ENCODE measurements at places on chromosomes 7 and 10.

DNA sequence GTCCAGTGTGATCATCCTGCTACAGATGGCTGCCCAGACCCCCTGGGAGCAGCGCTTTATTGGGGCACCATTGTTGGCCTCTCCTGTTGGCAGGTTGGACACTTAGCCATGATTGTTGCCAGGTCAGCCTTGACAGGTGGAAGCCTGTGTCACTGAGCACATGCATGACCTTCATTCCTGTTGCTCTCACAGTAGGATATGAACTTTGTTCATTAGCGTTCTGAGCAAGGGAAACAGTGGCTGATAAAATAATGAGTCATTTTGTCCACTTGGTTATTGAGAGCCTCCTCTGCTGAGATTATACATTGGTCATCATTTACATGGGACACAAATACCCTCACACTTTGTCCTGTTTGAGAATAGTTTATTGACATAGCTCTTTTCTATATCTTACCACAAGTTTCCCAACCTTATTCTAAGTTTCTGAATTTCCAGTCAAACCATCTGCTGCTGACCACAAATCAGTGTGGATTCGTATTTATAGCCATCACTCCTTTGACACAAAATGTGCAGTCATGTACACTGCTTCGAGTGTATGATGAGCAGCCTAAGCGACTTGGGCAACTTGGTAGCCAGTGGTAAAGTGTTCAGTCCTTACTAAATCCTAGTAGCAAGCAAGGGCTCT, 102.6 kb downstream of the TPST1 start:
- DNase-seq, result no peak

GRCh38 chr7:1059200-1060091, 15.1 kb downstream of the GPR146 start:
- DNase-seq, result no peak

- no peak for DNase-seq
These were observed 12.8 kb downstream of the LBX1 start for GRCh38 chr10:101216207-101217043.

GRCh38 chr7:140983802-140984201, 30.9 kb downstream of the MRPS33 start:
- DNase-seq, result no peak

DNA sequence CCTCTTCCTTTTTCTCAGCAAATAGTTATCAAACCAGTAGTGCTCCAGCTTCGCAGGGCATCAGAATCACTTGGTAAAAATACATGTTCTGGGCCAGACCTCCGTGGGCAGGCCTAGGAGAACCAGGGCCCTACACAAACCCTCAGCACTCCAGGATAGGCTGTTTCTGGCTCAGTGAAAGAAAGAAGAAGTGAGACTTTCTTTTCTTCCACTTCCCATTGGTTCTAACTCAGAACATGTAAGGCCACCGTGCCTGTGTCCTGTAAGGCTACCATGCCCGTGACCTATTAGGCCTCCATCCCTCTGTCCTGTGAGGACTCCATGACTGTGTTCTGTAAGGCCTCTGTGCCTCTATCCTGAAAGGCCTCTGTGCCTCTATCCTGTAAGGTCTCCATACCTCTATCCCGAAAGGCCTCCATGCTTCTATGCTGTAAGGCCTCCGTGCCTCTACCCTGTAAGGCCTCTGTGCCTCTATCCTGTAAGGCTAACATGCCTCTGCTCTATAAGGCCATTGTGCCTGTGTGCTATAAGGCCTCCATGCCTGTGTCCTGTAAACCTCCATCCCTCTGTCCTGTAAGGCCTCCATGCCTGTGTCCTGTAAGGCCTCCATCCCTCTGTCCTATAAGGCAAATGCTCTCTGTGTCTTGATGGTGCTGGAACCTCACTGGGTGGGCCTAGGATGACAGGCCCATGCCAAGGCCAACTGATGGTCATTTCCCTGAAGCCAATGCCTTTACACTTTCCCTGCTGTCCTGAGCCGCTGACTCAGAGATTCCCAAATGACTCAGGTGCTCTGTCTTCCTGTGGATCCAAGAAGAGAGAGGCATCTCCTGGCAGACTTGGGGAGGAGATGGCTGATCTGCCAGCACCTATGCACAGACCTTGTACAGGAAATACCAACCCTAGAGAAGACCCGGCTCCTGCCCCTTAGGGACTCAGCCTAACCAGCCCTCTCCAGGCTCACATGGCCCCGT, 96.6 kb upstream of the CACUL1 start:
- DNase-seq, result no peak

DNA sequence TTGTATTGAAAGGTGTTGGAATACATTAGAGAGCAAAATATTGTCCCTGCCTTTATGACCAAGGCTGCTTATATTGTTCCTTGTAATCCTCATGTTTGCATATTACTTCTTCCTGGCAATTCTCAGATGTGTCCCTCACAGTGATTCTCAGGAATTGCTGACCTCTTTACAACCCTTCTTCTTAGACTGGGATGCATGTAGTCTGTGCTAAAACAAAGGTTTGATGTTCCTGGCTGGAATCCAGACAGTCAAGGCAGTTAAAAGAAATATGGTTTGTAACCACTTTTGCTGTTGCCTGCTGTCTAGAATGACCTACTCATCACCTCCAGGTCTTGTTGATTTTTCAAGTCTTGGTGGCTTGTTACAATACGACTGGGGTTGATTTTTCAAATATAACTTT, 367.6 kb downstream of the HGF start:
- no peak for DNase-seq

DNA sequence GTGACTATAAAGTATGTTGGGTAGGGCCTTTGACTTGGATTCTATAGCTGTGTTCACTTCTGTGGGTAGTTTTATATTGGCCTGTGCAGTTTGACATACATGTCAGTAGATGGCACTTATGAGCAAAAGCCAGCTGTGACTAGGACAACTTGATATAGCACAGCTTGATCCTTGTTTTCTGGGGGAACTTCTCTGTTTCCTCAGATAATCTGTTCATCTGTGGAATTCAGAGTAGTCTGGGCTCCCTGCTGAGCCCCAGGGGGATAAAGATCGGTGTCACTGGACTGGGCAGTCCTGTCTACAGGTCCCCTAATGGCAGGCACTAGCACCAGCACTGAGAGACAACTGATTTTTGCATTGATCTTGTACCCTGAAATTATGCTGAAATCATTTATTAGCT, 25.4 kb downstream of the CYP2C9 start:
- no peak for DNase-seq

DNA sequence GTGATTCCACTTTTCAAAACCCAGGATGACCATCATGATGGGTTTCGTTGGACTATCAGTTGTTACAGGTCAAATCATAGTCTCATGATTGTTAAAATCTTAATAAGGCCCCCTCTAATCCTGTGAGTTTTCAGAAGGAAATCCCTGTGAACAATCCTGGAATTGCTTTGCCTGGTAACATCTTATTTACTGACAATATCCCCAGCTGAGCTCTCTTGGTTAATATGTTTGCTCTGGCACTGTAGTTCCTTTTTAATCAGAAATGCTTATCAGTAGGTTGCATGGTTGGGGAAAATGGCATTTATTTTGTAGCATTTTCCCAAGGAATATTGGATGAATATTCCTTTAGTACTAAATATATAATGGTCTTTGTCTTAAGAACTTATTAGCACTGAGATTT, 163.9 kb downstream of the TCF7L2 start:
- no peak for DNase-seq

- no peak for DNase-seq
These were observed 77.6 kb downstream of the PFKFB3 start for GRCh38 chr10:6280291-6280690.

GRCh38 chr7:140867467-140868462, 57.0 kb downstream of the BRAF start:
- no peak for DNase-seq

DNA sequence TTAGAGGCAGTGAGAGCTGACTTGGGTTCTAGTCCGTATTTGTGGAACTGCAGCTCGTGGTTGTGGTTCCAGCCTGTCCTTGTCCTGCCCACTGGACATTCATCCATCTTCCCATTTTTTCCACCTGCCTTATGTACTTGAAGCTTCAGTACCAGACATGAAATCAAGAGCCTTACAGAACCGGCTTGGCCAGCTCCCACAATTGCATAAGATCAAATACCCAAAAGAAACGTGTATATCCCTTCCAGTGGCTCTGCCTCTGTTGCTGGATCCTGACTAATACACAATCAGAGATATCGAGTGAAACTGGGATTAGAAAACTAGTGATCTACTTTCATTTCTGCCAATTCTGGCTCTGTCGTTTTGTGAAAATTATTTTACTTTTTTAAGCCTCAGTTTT, 23.8 kb upstream of the LIPA start:
- no peak for DNase-seq

- no peak for DNase-seq
These were observed 34.7 kb upstream of the HPS1 start for GRCh38 chr10:98481404-98481945.

DNA sequence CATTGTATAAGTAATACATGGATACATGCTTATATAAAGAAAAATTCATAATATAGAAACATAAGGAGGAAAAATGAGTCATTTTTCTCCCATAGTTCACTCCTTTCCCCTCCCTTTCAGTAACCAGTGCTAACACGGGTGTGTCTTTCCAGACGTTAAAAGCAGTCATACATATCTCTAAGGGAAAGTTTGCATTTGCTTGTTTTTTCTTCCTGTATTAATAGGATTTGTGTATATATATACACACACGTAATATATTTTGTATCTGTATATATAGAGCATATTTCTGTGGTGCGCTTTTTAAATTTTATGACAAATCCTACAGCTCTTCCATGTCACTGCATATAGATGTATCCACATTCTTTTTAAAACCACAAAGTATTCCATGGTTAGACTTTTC, 78.8 kb downstream of the RALA start:
- no peak for DNase-seq

DNA sequence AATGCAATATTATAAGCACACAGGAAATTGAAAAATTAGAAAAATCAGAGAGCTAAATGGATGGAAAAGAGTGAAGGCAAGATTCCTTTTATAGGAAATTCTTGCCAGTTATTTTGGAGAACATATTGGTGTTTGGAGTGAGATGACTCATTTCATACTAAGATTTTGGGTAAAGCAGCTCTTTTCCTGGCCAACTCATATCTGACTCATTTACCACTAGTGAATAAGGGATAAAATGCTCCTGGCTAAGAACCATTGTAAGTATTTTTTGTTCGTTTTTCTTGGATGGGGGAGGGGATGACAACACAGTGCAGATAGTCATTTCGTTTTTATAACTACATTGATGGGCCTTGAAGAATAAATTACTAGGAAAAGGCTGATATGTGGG, 139.3 kb downstream of the TWIST1 start:
- no peak for DNase-seq

DNA sequence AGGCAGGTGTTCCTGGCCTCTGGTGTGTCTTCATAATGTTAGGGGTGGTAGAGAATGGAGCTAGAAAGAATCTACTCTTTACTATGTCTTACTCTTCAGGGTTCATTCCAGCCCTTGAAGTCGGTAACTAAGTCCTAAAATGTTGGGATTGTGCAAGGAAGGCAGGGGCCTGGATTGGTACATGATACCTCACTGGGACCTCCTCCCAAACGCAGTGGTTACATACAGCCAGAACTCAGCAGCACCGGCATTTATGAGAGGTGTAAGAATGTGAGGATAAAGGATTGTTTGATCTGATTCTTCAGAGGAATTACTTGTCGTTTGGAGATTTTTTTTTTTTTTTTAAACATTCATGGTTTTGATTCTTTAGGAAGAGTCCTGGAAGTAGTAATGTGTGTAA, 6.9 kb downstream of the COMTD1 start:
- DNase-seq, result no peak

GRCh38 chr10:99531026-99531695, 1.6 kb upstream of the NKX2-3 start:
- DNase-seq, result no peak

DNA sequence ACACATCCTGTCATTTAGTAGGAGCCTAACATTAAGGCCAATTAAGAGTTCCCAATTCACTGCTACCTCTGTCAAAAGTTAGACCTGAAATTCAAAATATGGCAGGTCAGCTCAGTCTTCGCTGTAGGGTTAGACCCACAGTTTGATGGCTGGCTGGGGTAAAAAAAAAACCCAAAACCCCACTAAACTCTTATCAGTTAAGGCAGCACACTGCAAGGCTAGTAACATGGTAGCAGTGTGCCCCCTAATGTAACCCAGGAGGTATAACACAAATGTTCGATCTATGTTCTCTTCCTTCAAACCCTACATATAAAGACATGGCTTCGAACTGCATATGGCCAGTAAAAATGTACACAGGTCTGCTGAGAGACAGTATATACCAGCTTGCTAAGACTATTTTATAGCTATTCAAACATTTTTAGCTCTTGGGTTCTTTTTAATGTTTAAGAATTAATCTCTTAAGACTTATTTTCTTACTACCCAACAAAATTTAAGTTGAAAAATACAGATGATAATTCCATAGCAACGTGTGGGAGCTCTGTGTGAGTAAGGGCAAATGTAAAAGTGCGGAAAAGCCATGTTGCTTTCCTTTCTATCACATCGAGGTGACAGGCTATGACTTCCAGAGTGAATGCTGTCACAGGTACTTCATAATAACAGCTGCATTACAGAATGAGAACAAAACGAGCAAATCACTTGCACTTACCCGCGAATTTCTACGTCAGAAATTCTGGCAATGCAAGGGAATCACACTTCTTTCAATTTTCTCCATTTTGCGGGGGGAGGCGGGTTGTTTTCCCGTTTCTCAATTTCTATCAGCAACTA, 168.4 kb upstream of the IMMP2L start:
- no peak for DNase-seq

DNA sequence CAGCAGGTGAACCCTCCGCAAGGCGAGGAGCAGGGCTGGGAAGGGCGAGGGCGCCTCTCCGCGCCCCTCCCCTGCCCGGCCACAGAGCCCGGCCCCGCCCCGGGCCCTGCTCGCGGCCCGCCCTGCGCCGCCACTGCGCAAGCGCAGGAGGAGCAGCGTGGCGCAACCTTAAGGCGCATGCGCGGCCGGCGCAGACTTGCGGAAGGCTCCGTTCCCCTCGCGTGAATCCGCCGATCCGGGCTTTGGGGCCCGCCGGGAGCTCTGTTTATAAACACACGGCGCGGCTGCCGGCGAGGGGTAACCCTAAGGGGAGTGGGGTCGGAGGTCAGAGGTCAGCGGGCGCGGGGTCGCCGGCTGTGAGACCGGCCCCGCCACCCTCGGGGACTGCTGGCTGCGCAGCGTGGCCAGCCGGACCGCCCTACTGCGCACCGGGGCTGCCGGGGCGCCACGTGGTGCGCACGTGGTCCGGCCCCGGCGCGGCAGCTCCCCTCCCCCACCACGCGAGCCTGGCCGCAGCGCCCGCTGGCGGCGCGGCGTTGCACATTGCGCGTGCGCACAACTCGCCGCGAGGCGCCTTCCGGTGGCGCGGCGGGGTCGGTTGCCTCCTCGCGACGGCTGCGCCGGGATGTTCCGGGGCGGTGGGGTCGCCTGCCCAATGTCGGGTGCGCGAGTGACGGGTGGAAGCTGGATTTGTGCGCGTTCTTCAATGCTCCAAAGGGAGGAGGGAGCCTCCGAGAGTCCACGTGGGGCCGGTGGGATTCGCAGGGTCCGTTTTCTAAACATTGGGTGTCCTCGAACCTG, 40.2 kb upstream of the FOXK1 start:
- peak; percentile 96 for DNase-seq

- DNase-seq, result no peak
These were observed 44.3 kb downstream of the NOD1 start for GRCh38 chr7:30434140-30434799.

- no peak for DNase-seq
These were observed 56.0 kb downstream of the ATOH7 start for GRCh38 chr10:68175949-68176348.

- DNase-seq, result no peak
These were observed 139.7 kb upstream of the PCBD1 start for GRCh38 chr10:71028066-71028465.

- DNase-seq, result no peak
These were observed 148.6 kb upstream of the SVIL start for GRCh38 chr10:29783201-29783947.

Data from stimulated activated CD4-positive, alpha-beta T cell treated with anti-CD3 and anti-CD28 coated beads, Interleukin-2, amount 100 ng/mL, for 48 hours (primary cell).